ENCODE measurements at places on chromosomes 6 and 20. TPM values are rescaled to one million over a fixed set of nuclear protein-coding genes. Genes with fewer than 3 reads are reported as not detected.

DNA sequence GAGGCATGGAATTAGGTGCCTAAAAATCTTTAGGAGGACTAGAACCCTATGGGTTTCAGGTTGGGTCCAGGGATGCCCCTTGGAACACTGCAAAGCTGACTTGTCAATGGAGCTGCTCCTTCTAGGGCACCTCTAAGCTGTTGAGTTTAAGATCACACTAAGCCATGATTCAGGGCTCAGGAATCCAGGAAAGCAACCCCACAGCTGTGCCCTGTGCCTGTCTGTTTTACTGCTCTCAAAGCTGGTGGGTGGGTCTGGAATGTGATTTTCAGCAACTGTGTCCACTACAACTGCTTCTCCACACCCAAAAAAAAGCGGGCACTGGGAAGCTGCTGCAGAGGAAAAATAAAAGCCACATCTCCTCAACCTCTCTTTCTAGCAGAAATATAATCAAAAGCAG is 310.4 kb upstream of the MOCS1 start:
- no peaks in the 10 kb centered on the region for H3K27me3 ChIP-seq
- H3K4me3 ChIP-seq: no peak overlapping the region
- no peaks in the 10 kb centered on the region for H3K4me1 ChIP-seq
- DNase-seq: no peak
- H3K36me3 ChIP-seq: no peaks in the 10 kb centered on the region

DNA sequence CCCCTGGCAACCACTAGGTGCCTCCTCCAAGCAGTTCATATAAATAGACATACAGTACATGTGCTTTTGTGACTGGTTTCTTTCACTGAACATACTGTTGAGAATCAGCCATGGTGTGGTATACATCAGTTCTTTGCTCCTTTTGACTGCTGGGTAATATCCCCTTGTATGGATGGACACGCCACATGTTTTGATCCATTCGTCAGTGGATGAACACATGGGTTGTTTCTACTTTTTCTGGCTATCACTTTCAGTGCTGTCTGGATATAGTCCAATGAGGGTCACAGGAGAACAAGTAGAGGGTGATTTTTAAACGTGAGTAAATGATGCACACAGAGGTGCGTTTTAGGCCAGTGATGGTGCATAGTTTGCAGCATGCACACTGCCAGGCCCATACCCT is 183.9 kb downstream of the FOXA2 start:
- no peaks in the 10 kb centered on the region for H3K36me3 ChIP-seq
- H3K4me1 ChIP-seq: no peaks in the 10 kb centered on the region
- H3K27me3 ChIP-seq: peaks cover 17% of the 10 kb centered on the region
- no peak overlapping the region for H3K27ac ChIP-seq
- no peak for DNase-seq

- no peak overlapping the region for H3K4me3 ChIP-seq
- no peaks in the 10 kb centered on the region for H3K36me3 ChIP-seq
- H3K27me3 ChIP-seq: no peaks in the 10 kb centered on the region
- DNase-seq: no peak
- H3K27ac ChIP-seq: no peak overlapping the region
Observed at GRCh38 chr6:82073484-82073883, 174.1 kb downstream of the IBTK start.

GRCh38 chr6:82741325-82741995 is 324.2 kb downstream of the UBE3D start:
- H3K27ac ChIP-seq: no peak overlapping the region
- no peaks in the 10 kb centered on the region for H3K4me1 ChIP-seq
- H3K27me3 ChIP-seq: no peaks in the 10 kb centered on the region

Gene LSM2
- total RNA-seq: 58.9 TPM

GRCh38 chr6:127582777-127583462 is 5.9 kb downstream of the C6orf58 start:
- no peaks in the 10 kb centered on the region for H3K27me3 ChIP-seq
- DNase-seq: peak; percentile 72
- no peak overlapping the region for H3K27ac ChIP-seq
- H3K4me3 ChIP-seq: no peak overlapping the region
- no peaks in the 10 kb centered on the region for H3K36me3 ChIP-seq

DNA sequence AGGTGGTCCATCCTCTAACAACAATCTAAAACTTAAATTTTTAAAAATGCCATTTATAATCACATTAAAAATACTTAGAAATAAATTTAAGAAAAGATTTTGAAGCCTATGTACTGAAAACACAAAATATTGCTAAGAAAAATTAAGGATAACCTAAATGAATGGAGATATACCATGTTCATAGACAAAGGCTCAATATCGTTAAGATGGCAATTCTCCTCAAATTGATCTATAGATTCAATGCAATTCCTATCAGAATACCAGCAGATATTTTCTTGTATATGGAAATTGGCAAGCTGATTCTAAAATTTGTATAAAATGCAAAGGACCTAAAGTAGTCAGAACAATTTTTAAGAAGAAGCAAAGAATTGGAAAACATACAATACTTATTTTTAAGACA is 19.7 kb upstream of the UST start:
- no peak for DNase-seq
- no peak overlapping the region for H3K4me3 ChIP-seq
- H3K36me3 ChIP-seq: no peaks in the 10 kb centered on the region
- H3K27me3 ChIP-seq: no peaks in the 10 kb centered on the region

- H3K27ac ChIP-seq: no peak overlapping the region
- no peaks in the 10 kb centered on the region for H3K36me3 ChIP-seq
- no peak for DNase-seq
- H3K4me3 ChIP-seq: no peak overlapping the region
Observed at GRCh38 chr20:61800359-61801064, 265.2 kb downstream of the TAF4 start.

DNA sequence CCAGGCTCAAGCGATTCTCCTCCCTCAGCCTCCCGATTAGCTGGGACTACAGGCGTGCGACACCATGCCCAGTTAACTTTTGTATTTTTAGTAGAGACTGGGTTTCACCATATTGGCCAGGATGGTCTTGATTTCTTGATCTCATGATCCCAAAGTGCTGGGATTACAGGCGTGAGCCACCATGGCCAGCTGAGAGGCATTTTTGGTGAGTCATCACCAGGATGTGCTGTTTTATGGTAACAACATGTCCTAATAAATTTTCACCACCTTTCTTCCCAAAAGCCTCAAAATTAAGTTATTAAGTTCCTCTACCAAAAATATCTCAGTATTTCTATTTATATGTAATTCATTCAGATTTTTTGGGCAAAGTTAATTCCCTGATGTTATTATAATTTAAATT is 53.5 kb downstream of the COL21A1 start:
- no peak overlapping the region for H3K4me3 ChIP-seq
- no peaks in the 10 kb centered on the region for H3K4me1 ChIP-seq
- no peak overlapping the region for H3K27ac ChIP-seq
- no peaks in the 10 kb centered on the region for H3K36me3 ChIP-seq
- H3K27me3 ChIP-seq: no peaks in the 10 kb centered on the region

DNA sequence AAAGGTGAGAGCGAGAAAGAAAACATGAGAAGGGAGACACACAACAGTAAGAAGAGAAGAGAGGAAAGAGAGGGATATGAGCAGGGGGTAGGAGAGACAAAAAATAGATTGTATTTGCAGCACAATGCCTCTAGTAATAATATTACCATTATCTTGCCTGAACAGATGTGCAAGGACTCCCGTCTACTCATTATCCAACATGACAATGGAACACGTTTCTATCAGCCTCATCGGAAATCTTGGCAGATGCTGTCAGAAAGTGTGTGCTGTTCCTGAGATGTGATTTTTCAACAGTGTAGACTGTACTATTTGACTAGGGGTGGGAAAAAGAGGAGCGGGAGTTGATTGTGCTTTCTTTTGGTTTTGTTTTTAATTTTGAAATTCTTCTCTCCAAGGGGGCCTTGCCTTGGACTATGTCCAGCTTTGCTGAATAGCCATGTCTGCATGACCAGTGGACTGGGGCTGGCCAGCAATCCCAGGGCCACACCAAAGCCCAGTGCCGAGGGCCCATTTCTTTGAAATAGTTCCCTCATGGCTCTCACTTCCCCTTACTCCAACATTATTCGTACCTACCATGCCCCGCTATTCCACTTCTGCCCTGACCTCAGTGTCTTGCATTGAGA is 11.3 kb upstream of the TRAM2 start:
- no peak for DNase-seq
- no peaks in the 10 kb centered on the region for H3K27me3 ChIP-seq
- H3K27ac ChIP-seq: no peak overlapping the region
- H3K4me1 ChIP-seq: peaks cover 2% of the 10 kb centered on the region
- no peak overlapping the region for H3K4me3 ChIP-seq

DNA sequence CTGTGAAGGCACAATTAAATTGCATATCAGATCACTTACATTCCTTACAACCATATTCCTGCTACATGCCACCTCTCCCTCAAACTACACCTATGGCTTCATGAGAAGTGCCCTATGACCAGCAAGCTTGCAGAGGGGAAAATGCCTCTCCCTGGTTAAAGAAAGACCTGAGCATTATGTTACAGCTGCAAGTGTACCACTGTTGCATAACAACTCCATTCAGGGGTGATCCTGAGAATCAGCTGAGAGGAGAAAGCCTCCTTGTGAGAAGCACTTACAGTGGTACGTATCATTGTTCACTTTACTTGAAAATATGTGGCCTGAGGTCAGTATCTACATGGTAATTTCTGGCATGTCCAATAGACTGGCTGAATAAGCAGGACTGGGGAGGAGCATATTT is 20.0 kb downstream of the PDSS2 start:
- no peak overlapping the region for H3K27ac ChIP-seq
- no peak for DNase-seq
- H3K4me3 ChIP-seq: no peak overlapping the region
- H3K4me1 ChIP-seq: peaks cover 43% of the 10 kb centered on the region
- H3K27me3 ChIP-seq: no peaks in the 10 kb centered on the region

DNA sequence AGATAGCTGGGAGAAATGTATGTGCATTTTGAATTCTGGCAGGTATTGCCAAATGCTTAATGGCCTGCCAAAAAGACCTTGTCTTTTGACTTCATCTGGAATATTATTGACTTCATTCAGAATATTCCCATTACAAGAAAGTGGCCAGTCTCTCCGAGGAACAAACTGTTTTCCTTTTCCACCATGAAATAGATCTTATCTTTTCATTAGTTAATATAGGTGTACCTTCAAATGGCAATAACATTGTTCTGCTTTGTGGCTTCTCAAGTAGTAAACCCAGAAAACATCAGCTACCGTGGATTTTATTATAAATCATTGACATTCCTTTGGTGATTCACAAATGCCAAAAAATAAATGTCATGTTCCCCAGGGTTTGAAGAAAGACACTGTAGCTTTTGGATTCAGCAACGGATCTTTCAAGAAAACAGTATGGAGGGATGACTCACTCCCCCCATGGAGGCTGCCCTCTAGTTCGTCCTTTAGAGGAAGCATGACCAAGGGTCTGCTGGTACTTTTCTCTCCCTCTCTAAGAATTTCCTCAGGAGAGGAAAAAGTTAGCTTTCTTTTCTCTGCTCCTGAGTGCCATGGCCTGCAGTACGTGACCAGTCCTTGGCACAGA is 1.1 kb upstream of the RNF182 start:
- no peaks in the 10 kb centered on the region for H3K4me1 ChIP-seq
- no peaks in the 10 kb centered on the region for H3K36me3 ChIP-seq
- no peak overlapping the region for H3K27ac ChIP-seq
- H3K27me3 ChIP-seq: peaks cover 43% of the 10 kb centered on the region
- peak overlapping the region; percentile 56 for H3K4me3 ChIP-seq
